Naive B cell (primary cell): ENCODE measurements at places on chromosomes 1 and 21.

DNA sequence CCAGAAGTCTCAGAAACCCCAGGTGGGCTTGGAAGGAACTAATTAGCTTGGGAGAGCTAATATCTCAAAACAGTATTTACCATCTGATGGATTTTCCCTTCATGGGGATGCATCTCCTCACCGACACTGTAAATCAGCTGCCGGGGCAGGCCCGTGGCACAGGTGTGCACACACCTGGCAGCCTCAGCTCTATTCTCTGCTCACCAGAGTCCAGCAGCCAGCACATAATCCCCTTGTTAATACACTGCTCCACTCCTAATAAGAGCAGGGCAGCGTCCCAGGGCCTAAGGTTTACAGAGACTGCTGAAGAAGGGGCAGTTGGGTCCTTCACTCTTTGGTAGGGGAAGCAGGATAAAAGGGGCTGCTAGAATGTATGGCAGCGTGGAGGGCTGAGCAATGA lies 200.0 kb downstream of the TOMM20 start:
- no peak for DNase-seq

GRCh38 chr1:12339396-12339795 lies 109.6 kb downstream of the VPS13D start:
- no peak for DNase-seq

DNA sequence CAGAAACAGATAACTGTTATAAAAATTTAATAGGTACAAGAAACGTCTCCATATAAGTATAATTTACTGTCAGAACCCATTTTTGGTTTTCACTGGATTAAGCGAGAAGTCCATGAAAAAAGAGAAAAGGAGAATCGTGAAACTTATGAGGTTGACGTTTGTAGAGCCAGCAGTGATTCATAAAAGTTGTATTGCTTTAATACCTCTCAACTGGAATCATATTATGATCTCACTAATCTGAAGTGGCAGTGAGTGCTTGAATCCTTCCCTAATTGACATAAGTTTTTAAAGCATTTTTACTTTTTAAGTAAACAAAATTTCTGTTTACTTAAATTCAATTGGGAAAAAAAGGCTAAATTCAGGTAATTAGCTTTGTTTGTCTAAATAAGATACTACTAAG lies 315.3 kb downstream of the TPR start:
- DNase-seq = no peak

DNA sequence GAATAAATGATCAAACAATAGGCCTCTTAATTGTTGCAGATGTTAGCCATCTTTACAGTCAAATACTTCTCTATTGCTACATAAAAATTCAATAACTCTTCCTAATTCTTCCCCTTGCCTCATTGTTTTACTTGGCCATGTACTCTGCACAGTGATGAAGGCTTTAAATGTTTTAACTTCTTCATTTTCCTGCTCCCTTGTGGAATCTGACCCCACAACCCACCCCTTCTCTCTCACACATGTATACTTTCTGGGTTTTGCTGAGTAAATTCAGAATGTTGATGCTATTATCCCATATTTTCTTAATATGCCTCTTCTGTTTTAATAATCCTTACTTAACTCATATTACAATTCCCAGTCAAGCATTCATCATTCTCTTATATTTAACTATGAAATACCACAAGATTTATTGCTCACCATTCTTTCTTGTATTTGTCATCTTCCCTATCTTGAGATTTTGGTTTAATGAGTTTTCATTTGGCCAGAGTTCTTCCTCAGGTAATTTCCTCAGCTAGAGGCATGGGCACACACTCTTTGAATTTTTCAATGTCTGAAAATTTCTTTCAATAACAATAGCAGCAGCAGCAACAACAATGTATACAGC lies 327.8 kb upstream of the USP24 start:
- DNase-seq = no peak

DNA sequence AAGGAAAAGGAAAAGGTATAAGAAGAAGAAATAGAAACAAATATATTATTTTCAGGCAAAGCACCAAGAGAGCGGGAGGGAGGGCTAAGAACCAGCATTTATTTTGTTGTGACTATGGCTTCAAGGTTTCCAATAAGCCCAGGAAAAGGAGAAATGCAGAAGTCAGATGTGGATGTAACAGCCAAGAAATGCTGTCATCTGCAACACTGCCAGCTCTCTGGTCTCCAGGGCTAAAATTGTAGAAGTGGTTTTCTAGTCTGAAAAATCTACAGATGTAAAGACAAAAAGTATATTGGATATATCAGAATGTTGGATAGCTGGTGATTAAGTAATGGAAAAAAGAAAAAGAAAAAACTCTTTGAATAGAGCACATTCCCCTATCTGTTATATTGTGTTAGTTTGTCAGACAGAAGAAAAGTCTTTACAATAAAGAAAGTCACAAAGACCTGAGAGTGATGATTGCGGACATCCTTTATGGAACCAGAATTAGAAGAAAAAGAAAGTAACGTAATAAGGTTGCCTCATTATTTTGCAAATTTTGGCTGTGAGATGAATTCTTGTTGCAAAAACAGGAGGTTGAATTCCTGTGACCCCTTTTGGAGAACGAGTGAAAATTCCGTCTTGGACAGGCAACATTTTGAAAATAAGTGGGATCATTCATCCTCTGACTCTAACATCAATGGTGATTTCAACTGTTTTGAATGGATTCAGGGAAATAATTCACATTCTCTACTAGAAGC lies 938.1 kb downstream of the TTLL7 start:
- DNase-seq = no peak

GRCh38 chr1:247370786-247371732 lies 39.4 kb upstream of the ZNF496 start:
- DNase-seq = no peak

DNA sequence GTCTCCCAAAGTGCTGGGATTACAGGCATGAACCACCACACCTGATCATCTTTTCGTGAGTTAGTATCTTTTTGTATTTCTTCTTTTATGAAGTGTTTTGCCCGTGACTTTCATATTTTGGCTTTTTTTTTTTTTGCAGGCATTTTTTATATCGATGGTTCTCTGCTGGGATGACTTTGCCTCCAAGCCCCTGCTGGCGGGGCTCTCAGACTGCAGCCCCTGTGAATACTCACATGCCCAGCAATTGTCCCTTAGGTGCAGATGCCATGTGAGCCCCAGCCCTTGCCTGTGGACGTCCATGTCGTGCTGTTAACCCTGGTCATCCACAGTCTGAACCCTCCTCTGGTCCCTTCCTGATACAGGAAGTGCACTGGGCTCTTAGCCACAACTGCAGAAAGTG lies 21.7 kb downstream of the CRYAA start:
- no peak for DNase-seq

DNA sequence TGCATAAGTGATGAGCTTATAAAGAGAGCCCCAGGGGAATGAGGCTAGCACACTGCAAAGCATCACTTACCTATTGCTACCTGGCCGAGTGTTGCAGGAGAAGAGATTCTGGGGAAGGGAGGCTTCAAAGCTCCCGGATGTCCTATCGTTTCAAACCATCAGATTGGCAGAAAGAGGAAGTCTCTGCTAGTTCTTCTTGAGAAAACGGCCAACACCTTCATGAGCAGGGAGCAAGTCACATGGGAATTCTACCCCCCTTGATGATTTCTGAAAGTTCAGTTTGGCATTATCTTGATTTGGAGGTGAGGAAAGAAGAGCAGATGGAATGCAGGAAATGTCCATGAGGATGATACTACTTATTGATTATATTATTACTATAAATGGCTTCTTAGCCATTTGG lies 16.2 kb downstream of the SYF2 start:
- DNase-seq = no peak

- DNase-seq = no peak
Observed at GRCh38 chr1:166950156-166950555, 25.2 kb downstream of the ILDR2 start.

DNA sequence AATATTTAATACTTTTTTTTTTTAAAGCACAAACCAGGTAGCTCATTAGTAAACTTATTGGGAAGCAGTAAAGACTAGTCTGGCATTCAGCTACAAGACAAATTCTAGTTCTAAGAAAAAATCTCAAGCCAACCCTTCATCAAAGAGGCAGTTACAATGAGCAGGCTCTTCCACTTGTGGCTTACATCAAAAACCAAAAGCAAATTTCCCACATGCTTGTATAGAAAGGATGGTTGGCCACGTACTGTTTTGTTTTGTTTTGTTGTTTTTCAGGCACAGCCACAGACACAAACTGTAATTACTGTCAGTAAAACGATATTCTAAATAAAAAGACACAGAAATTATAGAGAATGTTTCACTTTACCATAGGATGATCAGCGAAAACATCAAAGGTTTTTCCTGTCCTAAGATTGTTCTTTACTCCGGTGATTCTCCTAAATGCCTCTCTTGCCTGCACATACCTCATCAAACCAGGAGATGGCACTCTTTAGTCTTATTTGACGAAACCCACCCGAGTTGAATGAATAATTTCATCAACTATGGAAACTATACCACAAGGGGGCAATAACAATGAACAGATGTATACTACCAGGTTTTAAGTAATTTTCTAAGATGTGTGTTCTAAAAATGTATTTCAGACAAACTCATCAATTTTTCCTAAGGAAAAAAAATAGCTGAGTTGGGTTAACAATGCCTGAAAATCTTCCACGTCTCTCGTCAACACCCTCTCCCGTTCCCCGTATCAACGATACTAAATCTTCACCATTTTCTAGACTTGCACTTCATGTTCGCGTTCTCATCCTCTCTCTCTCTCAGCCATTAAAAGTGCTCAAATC lies 26.9 kb downstream of the RPL5 start:
- DNase-seq = peak; percentile 77

DNA sequence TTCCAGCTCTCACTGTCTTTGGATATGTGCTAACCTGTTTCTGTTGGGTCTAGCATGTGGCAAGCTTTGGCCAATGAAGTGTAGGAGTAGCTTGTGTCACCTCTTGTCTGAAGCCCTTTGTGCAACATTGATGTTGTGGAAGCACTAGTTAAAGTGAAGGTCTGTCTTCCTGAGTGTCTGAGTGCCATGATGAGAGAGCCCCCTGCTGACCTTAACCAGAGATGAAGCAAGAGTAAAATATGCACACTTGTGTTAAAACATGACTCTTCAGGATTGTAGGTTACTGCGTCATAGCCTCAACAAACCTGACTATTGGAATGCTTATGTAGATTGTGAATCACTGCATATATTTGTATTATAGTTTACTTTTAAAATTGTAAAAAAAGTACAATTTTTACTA lies 103.7 kb downstream of the NCAM2 start:
- no peak for DNase-seq

DNA sequence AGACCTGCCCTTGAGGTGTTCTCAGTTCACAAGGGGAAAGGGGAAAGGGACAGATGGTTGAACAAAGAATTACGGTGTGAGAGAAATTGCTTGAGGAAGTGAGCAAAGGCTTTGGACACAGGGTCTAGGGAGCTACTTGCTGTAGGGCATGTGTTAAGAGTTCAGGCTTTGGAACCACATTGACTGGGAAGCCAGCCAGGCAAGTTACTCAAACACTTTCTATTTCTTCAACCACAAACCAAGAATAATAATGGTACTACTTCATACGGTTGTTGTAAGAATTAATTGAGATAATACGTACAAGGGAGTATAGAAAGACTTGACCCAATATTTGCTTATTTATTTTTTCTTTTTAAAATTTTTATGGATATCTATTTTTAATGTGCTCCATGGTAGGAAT lies 26.6 kb downstream of the AK4 start:
- DNase-seq = no peak
